Esophagus (tissue), 2 donors: ENCODE measurements at places on chromosomes 4 and X. TPM values are rescaled to one million over a fixed set of nuclear protein-coding genes. Genes with fewer than 3 reads are reported as not detected.

CSN1S1 gene
- polyA plus RNA-seq: not detected

ZBTB49 gene
- polyA plus RNA-seq: 2.0 TPM

RAP2C gene
- polyA plus RNA-seq: 13.0 TPM

TSPAN7 gene
- 6.1 TPM for polyA plus RNA-seq

TMEM47 gene
- 1.9 TPM for polyA plus RNA-seq

TASL gene
- polyA plus RNA-seq: 0.08 TPM

NBDY gene
- polyA plus RNA-seq: 20.3 TPM

FTHL17 gene
- polyA plus RNA-seq: not detected

HELT gene
- not detected for polyA plus RNA-seq

XAGE1B gene
- polyA plus RNA-seq: not detected

HTR2C gene
- 0.01 TPM for polyA plus RNA-seq

SMARCA1 gene
- 4.8 TPM for polyA plus RNA-seq

AMTN gene
- polyA plus RNA-seq: 0.47 TPM

YTHDC1 gene
- 38.5 TPM for polyA plus RNA-seq

KLHL4 gene
- 0.05 TPM for polyA plus RNA-seq

TCEAL9 gene
- 48.0 TPM for polyA plus RNA-seq

FAM47E gene
- 0.47 TPM for polyA plus RNA-seq

PWWP3B gene
- not detected for polyA plus RNA-seq

FRMD7 gene
- polyA plus RNA-seq: not detected

F8 gene
- 2.2 TPM for polyA plus RNA-seq

SPANXN4 gene
- polyA plus RNA-seq: not detected

USP51 gene
- 0.24 TPM for polyA plus RNA-seq

CLDN2 gene
- polyA plus RNA-seq: not detected

CCKAR gene
- polyA plus RNA-seq: not detected

SMIM31 gene
- polyA plus RNA-seq: not detected

MAGEA2 gene
- not detected for polyA plus RNA-seq

FAT4 gene
- 0.48 TPM for polyA plus RNA-seq

CYSLTR1 gene
- polyA plus RNA-seq: 1.0 TPM

NAP1L2 gene
- 1.4 TPM for polyA plus RNA-seq

CXCL1 gene
- polyA plus RNA-seq: 4.7 TPM

TENM3 gene
- 0.20 TPM for polyA plus RNA-seq

BEND2 gene
- polyA plus RNA-seq: not detected

KDR gene
- polyA plus RNA-seq: 2.5 TPM

STK32B gene
- polyA plus RNA-seq: 0.22 TPM

OPHN1 gene
- polyA plus RNA-seq: 1.2 TPM

EDA gene
- polyA plus RNA-seq: 0.92 TPM

WDR44 gene
- polyA plus RNA-seq: 6.9 TPM

FMR1NB gene
- polyA plus RNA-seq: not detected

FAAH2 gene
- polyA plus RNA-seq: 5.7 TPM

CA5B gene
- polyA plus RNA-seq: 1.5 TPM

PTPN13 gene
- 12.2 TPM for polyA plus RNA-seq

PTCHD1 gene
- 0.16 TPM for polyA plus RNA-seq

CASK gene
- 7.7 TPM for polyA plus RNA-seq

MAGEA10 gene
- not detected for polyA plus RNA-seq

ZCCHC12 gene
- polyA plus RNA-seq: not detected

PRAF2 gene
- 7.8 TPM for polyA plus RNA-seq

PAGE2B gene
- polyA plus RNA-seq: 0.49 TPM

CFAP299 gene
- not detected for polyA plus RNA-seq

FAM114A1 gene
- polyA plus RNA-seq: 13.5 TPM

CD40LG gene
- 0.14 TPM for polyA plus RNA-seq

REST gene
- 4.9 TPM for polyA plus RNA-seq

FATE1 gene
- not detected for polyA plus RNA-seq
